ENCODE measurements at places on chromosomes 13 and 19.

- DNase-seq: no peak
Observed at GRCh38 chr13:27962982-27963381, 6.1 kb downstream of the CDX2 start.

DNA sequence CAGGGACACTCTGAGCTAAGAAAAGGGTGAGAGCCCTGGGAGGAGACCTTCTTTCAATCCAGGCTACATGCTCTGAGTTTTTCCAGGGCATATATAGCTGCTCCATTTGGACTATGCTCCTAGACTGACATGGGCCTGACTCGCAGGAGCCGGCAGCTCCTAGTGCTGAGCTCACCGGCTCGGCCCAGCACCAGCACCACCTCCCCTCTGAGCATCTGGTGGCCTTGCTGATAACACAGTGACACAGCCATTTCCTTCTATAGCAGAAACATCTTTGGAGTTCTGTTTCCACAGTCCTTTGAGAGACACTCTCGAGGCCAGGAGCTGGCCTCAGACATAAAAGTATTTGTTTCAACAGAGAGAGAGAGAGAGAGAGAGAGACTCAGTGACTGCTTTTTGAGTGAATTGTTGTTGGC lies 184.9 kb downstream of the TM9SF2 start:
- DNase-seq: no peak

GRCh38 chr13:63864171-63864902 lies 2448.7 kb upstream of the PCDH20 start:
- DNase-seq: no peak

DNA sequence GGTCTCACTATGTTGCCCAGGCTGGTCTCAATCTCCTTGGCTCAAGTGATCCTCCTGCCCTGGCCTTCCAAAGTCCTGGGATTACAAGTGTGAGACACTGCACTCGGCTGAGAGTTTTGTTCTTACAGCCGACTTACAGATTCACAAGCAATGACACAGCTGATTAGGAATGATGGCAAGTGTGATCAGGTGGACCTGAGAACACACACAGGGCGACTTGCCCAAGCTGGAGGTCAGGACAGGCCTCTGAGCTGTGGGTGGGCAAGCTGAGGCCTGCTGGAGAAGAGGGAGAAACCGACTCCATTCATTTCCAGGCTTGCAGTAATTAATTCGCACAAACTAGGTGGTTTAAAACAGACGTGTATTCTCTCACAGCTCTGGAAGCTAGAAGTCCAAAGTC lies 8.1 kb upstream of the ATG4D start:
- no peak for DNase-seq

DNA sequence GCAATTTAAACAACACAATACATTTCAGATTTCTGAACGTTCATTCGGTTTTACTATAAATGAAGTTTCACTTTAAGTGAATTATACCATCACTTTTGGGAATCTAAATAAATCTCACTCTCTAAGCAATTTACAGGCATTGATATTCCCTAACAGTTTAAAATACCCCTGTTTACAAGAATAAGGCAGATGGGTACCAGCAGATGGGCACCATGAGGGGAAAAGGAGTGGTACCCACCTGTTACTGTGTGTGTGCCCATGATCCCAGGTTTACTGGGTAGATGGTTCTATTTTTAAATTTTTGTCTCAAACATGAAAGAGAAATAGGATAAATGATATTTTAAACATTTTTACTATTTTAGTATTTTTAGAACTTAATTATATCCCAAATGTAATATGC lies 212.9 kb downstream of the PCDH9 start:
- no peak for DNase-seq

DNA sequence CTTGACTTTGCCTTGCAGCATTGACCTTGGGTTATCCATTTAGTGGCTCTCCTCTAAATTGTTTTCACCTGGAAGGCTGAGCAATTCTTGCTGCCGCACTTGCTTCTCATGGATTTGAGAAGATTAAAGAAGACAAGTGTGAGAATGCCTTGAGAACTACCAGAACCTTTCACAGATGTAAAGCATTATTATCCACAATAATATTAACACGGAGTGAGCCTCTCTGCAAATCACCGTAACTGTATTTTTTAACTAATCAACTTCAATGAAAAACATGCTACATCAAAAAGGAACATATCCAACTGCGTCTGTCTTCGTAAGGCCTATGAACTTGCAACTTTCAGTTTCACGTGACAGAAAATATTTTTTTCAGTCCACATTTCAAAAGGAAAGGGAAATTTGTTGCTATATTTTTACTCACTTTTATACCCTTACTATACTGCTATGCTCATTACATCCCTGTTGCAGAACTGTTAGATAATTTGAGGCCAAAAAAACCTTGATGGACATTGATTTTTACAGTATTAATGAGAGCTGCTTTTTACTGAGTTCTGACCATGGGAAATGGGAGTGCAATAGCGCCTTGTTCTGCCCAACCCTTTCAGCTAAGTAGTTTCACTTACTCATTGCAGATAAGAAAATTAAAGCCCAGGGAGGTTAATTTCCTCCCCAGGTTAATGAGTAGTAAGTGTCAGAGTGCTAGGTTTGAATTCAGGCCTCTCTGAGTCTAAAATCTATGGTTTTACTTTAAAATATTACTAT lies 93.8 kb upstream of the RAP2A start:
- DNase-seq: no peak

GRCh38 chr13:46571189-46571908 lies 18.4 kb downstream of the LRCH1 start:
- no peak for DNase-seq

DNA sequence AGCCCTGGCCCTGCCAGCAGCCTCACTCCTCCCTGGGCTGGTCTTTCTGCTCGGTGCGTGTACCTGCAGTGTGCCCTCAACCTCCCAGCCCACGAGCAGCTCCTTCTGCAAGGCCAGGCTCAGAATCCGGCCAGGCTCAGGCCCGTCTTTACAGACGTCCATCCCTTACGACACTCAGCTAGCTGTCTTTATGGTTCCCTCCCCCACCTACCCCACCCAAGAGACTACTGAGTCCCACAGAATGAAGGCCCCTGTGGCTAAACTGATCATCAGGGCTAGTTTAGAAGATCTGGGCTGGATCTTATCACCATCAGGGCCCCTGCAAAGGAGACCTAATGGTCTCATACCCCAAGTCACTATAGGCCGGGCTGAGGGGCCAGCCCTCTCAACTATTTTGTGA lies 10.7 kb downstream of the TMEM150B start:
- no peak for DNase-seq

- DNase-seq: no peak
Observed at GRCh38 chr19:17555929-17556813, 722 bp downstream of the COLGALT1 start.

DNA sequence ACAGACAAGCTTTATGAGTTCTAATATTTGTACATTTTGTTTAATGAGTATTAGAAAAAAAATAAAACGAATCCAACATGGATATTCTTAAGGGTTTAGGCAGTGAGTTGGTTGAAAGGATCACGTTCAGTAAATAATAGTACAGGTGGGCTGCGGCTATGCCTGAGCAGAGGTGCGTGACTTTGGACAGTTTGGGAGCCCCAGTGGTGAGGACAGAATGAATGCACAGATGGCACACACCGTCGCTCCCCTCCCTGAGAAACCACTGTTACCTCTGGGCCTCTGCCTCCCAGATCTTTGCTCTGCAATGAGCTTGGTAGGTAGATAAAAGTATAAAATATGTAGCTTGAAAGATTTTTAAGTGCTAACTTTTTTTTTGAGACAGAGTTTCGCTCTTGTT lies 153.3 kb downstream of the SIPA1L3 start:
- no peak for DNase-seq

DNA sequence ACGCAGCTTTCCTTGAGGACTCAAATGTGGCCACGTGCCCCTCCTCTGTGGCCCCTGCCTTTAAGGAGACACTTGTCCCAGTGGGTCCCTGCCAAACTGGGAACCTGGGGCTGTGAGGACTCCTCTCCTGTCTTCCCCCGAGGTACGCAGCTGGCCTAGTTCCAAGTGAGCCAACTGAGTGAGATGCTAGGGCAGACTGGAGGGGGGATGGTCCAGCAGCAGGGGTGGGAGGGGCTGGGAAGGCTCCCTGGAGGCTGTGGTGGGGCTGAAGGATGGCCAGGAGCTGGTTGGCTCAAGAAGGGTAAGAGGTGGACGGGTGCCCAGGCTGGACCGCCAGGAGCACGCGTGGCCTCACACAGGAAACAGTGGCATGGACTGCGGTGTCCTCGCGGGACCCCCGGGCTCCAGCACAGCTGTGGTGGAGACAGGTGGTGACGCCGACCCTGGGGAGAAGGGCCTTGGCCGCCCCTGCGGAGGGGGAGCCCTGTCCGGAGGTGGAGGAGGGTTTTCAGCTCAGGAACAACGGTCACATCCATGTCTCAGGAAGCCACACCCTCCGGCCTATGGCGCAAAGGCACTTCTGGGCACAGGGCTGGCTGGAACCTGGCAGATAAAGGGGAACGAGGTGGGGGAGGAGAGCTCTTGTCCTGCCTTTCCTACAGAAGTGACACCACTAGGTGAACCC lies 45.8 kb downstream of the MLLT1 start:
- DNase-seq: no peak

DNA sequence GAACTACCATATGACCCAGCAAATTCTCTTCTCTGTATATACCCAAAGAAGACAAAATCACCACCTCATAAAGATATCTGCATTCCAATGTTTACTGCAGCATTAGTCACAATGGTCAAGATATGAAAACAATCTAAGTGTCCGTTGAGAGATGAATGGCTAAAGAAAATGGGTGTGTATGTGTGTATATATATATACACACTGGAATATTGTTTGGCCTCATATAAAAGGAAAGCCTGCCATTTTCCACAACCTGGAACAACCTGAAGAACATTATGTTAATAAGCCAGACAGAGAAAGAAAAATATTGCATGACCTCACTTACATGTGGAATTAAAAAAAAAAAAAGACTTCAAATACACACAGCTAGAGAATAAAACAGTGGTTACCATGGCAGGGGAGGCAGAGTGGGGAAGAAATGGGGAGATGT lies 29.5 kb upstream of the RBM26 start:
- no peak for DNase-seq

DNA sequence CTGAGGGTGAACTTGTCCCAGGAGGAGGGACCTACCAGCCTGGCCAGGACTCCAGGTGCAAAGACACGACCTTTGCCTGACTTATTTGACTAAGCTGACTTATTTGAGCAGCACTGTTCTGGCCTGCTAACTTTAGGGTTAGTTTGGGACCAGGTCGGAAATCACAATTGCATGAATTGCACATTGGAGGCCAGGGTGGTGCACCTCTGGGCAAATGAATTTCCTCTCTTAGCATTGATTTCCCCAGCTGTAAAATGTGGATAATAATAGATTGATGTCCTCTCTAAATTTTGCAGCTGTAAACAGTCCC lies 1.4 kb upstream of the BST2 start:
- DNase-seq: no peak

DNA sequence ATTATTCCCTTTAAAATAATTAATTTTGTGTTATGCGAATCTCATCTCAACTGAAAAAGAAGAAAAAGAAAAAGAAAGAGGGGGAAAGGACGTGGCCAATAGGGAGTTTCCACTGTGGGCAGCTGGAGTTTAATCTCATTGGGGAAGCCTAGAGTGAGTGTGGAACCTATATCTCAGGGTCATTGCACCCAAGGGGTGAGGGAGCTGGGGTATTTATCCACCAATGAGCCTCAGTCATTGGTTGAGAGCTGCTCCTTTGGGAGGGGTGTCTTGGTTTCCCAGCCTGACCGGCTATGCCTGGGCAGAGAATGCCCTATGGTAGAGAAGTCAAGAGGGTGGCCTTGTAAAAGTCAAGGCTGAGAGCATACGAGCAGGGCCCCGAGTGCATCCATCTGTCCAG lies 16.5 kb downstream of the CYP4F22 start:
- DNase-seq: no peak

- DNase-seq: no peak
Observed at GRCh38 chr19:54337858-54338230, 1.1 kb downstream of the LILRA4 start.

DNA sequence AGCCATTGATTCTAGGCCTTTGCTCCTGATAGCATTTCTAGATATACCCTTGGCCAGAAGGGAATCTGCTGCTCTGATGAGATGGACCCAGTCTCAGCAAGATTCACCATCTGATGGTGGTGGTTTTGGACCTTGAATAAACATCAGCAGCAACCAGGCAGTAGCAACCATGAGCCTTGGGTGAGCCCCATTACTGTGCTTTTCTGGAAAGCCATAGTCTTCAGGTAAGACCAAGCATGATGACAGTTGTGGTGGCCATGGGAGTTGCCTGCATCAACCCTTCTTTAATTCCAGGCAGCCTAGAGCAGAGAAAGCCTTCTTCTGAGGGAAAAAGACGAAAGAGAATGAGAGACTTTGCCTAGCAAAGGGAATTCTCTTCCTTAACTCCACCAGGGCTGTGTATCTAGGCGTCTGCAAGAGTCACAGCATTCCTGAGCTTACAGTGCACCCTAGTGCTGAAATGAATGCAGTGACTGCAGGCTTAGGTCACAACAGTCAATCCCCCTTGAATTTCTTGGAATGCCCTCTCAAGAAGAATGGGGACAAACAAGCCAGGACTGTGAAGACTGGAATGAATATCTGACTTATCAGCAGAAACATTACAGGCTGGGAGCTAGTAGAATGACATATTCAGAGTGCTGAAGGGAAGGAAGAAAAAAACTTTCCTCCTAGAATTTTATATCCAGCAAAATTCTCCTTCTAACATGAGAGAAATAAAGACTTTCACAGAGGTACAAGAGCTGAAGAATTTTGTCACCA lies 942.4 kb upstream of the PCDH20 start:
- DNase-seq: no peak

- no peak for DNase-seq
Observed at GRCh38 chr19:28500982-28501630, 711.8 kb downstream of the UQCRFS1 start.

Measured in NCI-H2029 (cell line).